ENCODE measurements at places on chromosomes 6 and 20. TPM values are rescaled to one million over a fixed set of nuclear protein-coding genes. Genes with fewer than 3 reads are reported as not detected.

Gene TAP2
- 18.0 TPM for total RNA-seq

Gene AFG1L
- total RNA-seq: 5.6 TPM

Gene IMPG1
- not detected for total RNA-seq

DNA sequence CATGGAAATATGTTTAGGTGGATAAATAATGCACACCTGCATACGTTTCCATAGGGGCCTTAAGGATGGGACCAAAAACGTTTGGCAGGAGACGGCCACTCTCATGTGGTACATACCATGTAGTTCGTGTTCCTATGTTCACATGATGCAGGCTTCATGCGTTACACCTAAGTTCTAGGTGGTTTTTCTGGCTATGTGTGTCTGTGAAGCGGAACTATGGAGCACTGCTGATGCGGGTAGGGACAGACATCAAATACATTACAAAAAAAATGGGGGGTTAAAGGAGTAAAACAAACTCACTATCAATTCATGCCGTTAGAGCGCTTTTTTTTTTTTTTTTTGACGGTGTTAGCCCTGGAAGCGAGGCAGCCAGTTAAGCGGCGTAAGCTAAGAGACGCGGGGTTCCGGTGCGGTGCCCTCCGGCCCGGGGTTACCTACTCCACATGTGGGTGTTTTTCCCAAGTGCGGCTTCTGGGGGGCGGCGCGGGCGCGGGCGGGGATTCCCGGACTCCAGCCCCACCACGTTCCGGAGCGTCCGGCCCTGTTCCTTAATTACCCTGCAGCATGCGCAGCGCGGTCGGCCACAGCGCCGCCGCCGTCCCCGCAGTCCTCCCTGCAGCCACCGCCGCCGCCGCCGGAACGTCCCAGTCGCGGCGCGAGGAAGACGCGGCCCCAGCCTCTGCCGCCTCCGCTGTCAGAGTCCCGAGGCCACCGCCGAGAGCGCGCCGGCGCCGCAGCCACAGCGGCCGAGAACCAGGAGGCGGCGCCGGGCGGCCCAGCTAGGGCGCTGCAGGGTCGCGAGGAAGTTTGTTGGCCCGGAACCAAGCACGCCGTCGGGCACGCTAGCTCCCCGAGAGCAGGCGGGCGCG, 648 bp downstream of the COL19A1 start:
- no peak for DNase-seq

DNA sequence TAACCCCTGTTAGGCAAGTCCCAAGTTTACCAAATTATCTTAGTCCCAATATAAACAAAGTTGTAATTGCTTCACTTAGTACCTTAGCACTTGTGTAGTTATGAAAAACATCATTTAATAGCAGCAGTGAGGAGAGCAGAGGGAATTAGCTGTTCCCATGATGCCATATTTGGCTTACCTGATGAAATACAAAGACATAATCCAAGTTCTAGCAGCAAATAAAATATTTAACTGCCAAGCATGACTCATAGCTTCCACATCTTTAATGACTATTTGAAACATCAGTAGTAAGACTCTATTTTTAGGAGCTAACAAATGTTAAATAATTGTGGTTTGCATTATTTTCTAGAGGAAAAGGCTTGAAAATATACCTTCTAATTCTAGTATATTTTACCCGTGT, 94.0 kb upstream of the MCHR2 start:
- no peak for DNase-seq

DNA sequence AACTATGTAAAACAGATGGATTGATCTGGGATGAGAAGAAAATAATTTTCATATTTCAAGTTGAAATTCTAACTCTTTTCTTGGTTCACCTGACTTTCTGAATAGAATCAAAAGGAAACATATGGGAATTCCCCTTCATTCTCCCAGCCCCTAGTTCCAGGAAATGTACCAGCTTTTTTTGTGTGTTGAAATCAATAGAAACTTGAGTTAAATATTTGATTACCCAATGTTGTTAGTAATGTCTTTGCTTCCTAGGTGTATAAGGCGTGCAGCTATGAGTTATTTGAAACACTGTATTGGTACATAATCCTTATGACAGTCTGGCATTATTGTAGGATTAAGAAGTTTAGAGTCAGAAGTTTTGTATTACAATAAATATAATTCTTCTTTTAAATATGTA, 21.5 kb downstream of the VNN2 start:
- DNase-seq: no peak

GRCh38 chr6:170444056-170444591, 109.0 kb downstream of the PSMB1 start:
- no peak for DNase-seq

GRCh38 chr6:439641-440167, 48.2 kb downstream of the IRF4 start:
- DNase-seq: no peak

GRCh38 chr6:56660381-56660730, 17.7 kb upstream of the DST start:
- no peak for DNase-seq

Measured in breast epithelium (tissue), 4 donors.